ENCODE measurements at places on chromosomes 3 and 15.
A peak's percentile ranks its signal among the peaks of the same experiment; 100 is the strongest.

DNA sequence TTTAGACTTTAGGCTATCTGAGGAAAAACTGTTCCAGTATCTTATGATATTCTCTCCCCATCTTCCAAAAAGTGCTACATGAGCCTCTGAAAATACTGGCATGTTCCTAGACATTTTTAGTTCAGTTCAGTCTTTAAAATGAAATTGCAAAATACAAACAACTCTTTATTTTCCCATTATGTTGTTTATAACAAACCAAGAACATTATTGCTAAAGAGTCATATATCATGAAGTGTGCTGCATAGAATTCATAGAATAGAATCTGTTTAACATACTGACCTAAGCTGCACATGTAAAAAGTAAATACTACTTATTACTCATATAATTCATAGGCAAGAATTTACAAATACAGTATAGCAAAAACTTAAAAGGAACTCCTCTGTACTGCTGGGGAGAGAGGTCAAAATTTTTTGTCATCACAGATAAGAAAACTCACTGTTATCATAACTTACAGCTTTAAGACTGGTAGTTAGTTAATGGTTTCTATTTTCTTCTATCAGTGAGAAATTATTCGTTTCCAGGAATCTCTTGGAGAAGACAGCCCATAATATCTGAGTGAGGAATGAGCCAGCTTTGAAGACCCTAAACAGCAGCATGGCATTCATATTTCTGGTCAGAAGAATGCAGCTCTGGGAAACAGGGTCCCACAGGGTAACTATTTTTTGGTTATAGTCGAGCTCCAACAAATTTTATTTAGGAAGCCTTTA, 32.2 kb downstream of the FILIP1L start:
- DNase-seq = no peak

- DNase-seq = no peak
Measured at GRCh38 chr3:130755666-130756065, 9.0 kb upstream of the PIK3R4 start.

- no peak for DNase-seq
Measured at GRCh38 chr15:89501646-89502045, 5.3 kb upstream of the RHCG start.

GRCh38 chr3:52528586-52529375, 4.9 kb downstream of the NT5DC2 start:
- DNase-seq = no peak

DNA sequence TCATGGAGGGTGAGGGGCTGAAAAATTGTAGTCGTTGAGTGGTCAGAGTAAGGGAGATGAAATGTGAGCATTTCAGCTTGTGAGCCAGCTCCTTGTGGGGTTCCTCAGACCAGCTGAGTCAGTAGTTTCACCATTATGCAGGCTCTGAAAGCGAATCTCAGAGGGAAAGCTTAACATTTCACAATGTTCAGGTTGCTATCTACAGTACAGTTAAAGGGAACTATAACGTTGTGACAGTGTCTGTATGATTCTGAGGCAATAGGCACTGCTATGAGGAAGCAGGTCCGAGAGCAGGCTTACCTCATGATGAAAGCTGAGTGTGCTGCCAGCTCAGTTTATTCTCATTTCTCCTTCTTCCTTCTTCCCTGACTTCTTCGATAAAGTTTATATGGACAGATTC, 469.6 kb downstream of the EDEM1 start:
- DNase-seq = peak; percentile 1

- no peak for DNase-seq
Measured at GRCh38 chr15:100877551-100877950, 2.1 kb upstream of the ALDH1A3 start.

DNA sequence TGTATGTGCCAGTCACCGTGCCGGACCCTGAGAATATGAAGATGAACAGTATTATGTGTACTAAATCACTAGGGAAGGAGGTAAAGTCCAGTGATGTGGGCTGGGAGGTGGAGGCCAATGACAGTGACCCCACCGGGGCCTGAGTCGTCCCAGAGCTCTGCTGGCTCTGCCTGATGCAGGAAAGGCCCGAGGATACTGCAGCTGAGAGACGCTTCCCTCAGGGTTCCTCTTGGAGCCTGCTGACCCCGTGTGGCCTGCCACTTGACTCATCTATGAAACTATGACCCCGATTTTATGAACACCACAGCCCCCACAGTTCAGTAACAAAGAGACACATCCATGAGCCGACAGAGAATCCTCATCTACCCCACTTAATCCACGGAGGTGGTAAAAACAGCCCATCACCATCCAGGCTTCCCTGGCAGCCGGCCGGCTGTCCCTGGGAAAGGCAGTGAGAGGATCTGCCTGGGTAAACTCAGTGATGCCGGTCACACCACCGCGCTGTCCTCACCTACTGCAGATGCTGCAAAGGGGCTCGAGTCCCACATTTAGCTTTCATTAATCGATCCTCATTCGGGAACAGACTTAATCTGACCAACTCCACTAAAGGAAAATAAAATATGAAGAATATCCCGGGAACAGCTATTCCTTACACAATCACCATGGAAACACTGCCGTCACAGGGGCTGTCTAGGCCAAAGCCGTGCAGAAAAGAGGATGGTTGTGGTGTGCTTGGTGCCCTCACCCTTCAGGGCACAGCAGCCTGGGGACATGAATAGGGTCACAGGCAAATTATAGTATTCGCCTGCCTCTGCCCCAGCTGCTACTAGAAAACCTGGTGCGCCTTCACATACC, 82.9 kb downstream of the ARRDC4 start:
- DNase-seq = no peak

DNA sequence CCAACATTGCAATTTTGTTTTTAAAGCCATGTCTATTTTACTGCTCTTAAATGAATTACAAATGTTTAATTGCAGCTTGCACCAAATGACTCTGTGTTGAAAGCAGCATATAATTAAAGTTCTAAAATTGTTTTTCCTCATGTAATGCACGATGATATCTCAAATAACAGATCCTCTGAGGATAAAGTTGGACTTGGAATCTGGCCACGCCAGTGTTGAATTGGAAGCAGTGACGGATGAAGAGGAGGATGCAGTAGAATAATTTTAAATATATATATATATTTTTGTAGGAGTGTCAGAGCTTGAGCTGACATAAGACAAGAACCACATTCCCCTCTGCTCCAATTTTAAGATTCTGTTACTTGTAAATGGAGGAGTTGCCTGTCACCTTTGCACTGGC, 406.6 kb upstream of the DPPA4 start:
- no peak for DNase-seq

DNA sequence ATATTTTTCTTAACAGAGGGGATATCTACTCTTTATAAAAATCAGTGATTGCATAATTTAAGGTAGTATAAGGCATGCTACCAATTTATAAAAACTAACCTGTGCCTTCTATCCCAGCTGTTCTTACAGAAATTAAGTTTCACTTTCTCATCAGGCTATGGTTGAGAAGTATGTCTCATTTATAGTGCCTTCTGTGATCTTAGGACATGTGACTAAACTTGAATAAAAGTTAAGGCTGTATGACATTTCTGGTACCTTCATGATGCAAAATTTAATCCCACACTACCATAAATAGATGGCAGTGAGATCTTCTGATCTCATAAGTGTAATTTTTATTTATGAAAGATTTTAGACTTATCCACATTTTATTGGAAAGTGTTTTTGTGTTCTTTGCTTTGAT, 12.6 kb downstream of the TIPARP start:
- DNase-seq = peak; percentile 29

- DNase-seq = no peak
Measured at GRCh38 chr15:86375733-86376280, 296.1 kb downstream of the AGBL1 start.

- no peak for DNase-seq
Measured at GRCh38 chr3:48364840-48365239, 7.2 kb upstream of the FBXW12 start.

DNA sequence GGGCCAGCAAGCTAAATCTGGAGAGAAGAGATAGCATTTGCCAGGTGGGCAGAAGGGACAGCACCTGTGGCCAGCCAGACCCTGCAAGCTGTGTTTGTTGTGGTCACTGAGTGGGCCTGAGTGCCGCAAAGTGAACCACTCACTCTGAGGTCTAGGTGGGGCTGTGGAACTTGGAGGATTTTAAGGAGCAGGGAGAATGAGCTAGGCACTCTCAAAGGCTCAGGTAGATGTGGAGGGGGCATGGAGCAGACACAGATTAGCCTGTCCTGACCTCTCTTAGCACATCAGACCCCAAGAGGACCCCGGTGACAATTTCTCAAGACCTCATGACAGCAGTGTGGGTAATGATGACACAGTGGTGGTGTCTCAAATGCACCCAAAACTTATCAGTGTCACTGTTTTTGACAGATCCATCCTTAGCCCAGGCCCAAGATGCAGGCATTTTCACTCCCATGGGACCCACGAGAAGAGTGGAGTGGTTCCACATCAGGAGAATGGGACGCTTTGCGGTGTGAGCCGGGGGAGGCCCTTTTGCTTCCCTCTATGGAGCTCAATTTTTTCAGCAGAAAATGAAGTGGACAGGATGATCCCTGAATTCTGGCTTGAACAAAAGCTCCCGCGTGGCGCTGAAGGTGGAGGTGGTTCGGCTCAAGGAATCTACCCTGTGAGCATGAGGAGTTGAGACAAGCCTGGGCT, 43.8 kb upstream of the TLE3 start:
- DNase-seq = no peak

- peak; percentile 34 for DNase-seq
Measured at GRCh38 chr3:15428539-15428938, 1.1 kb downstream of the EAF1 start.

DNA sequence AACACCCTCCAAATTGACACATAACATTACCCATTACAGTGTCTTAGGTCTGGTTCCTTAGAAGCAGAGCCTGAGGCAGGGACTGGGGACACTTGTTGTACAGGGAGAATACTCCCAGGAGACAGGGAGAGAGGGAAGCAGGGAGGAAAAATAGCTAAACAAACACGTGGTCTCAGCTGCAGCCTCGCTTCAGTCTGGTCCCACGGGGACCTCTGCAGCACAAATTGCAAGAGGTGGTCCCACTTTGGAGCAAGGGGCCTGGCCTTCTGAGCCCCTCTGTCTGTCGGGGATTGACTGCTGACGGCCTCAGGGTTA, 25.0 kb upstream of the PLA2G4D start:
- DNase-seq = no peak

- DNase-seq = no peak
Measured at GRCh38 chr3:114272271-114272670, 21.6 kb upstream of the TIGIT start.

- DNase-seq = no peak
Measured at GRCh38 chr3:51928438-51928837, 13.3 kb downstream of the RRP9 start.

GRCh38 chr3:170632780-170633179, 46.9 kb upstream of the SLC7A14 start:
- DNase-seq = no peak

GRCh38 chr3:806006-806405, 286.8 kb upstream of the CNTN6 start:
- no peak for DNase-seq

- no peak for DNase-seq
Measured at GRCh38 chr3:178804606-178805005, 267.0 kb downstream of the ZMAT3 start.

DNA sequence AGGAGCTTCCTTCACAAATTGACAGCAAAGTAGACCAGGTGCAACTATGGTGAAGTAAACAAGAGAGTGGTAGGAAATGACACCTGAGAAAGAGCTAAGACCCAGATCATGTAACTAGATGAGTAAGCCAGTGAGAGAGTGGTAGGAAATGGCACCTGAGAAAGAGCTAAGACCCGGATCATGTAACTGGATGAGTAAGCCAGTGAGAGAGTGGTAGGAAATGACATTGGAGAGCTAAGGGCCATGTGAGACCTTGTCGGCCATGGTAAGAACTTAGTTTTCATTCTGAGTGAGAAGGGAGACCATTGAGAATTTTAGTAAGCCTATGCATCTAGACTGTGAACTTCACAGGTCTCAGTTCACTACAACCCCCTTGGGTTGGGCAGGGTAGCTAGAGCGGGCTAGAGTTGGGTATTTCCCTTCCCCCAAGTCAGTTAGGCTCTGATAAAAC, 5.4 kb upstream of the SENP7 start:
- DNase-seq = peak; percentile 80

- no peak for DNase-seq
Measured at GRCh38 chr15:64746921-64747320, 28.5 kb downstream of the RBPMS2 start.

- DNase-seq = no peak
Measured at GRCh38 chr15:85778107-85778776, 16.5 kb downstream of the KLHL25 start.

- DNase-seq = no peak
Measured at GRCh38 chr15:25733036-25733855, 129.9 kb downstream of the ATP10A start.

DNA sequence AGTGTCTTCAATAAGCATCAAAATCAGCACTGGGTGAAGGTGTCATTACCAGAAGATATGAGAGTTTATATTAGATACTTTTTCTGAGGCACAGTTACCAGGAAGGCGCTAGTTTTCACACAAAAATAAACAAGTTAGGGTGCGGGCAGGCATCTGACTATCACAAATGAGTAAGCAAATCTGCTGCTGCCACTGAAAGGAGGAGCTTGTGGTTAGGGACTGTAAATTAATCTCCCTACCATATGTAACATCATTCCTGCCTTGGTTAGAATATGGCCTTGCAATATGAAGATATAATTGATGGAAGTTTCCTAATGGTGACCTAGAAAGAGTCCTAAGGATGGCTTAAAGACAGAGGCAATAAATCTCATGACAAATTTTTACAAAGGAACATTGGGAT, 19.5 kb upstream of the EID1 start:
- DNase-seq = no peak

DNA sequence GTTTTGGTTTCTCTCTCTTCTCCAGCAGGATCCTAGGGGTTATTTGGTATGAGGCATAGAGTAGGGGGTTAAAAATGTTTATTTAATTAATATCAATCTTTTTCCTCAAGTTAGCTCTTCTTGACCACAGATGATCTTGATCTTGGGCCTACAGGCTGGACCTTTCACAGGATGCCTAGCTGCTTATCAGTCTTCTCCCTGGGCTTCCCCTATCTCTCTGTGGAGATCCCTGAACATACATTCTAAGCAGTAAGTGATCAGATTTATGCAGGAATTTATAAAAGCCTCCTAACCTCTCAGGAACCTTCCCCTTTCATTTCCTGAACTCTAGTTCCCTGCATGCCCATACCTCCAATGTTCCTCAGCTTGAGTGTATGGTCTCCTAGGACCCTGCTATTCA, 428.3 kb downstream of the TBC1D5 start:
- no peak for DNase-seq

GRCh38 chr15:63019511-63020109, 22.9 kb upstream of the TPM1 start:
- DNase-seq = no peak

- DNase-seq = no peak
Measured at GRCh38 chr3:113275583-113275928, 64.2 kb downstream of the BOC start.

Data from CD4-positive, alpha-beta T cell treated with Interleukin-12 subunit alpha and Interleukin-12 subunit beta, for 1 hour (primary cell).